Esophagus squamous epithelium (tissue), 5 donors: ENCODE measurements at places on chromosomes 3 and 15. TPM values are rescaled to one million over a fixed set of nuclear protein-coding genes. Genes with fewer than 3 reads are reported as not detected.

- DNase-seq = no peak
These were observed 11.2 kb upstream of the MST1R start for GRCh38 chr3:49914906-49915305.

DNA sequence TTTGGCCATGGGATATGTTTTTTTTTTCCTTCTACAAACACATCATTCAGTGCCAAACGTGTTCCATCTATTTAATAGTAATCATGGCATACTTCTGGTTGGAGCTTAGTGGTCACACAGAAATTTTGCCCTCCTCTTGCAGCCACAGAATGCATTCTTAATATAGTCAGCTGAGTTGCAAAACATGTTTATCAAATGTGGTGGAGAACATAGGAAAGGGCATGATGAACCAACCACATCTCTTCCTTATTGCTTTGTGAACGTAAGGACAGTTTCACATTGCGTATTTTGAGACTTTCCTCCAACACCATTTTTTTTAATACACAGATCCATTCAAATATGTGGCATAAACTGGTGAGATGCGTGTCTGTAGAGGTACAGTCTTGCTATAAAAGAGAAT is 106.8 kb downstream of the BBX start:
- no peak for DNase-seq

DNA sequence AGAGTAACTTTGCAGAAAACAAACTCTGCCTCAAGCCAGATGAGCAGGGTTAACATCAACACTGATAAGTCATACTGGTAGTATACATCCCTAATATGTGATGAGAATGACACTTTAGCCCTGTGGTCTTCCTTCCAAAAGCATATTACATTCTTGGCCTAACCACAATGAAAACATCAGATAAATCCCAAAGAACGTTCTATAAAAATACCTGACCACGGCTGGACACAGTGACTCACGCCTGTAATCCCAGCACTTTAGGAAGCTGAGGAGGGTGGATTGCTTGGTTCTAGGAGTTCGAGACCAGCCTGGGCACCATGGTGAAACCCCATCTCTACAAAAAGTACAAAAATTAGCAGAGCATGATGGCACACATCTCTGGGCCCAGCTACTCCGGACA is 4.7 kb downstream of the TMCC1 start:
- DNase-seq = no peak

DNA sequence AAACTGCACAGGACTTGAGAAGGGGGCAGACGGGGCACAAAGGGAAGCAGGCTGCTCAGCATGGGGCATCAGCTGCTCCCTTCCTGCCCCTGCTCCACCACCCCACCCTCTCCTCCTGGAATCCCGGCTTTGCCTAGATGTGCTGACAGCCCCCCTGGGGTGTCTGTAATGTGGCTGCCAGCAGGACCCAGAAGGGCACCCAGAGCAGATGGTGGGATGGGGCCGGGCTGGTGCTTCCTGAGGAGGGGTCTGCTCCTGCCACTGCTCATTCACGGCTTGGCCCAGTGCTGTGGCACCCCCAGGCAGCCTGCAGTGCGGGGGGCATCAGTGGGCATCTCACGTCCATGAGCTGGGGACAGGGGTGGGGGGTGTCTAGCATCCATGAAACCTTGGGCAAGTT is 10.2 kb downstream of the H1-8 start:
- no peak for DNase-seq

GRCh38 chr15:85576392-85576791 is 196.0 kb downstream of the AKAP13 start:
- no peak for DNase-seq

DNA sequence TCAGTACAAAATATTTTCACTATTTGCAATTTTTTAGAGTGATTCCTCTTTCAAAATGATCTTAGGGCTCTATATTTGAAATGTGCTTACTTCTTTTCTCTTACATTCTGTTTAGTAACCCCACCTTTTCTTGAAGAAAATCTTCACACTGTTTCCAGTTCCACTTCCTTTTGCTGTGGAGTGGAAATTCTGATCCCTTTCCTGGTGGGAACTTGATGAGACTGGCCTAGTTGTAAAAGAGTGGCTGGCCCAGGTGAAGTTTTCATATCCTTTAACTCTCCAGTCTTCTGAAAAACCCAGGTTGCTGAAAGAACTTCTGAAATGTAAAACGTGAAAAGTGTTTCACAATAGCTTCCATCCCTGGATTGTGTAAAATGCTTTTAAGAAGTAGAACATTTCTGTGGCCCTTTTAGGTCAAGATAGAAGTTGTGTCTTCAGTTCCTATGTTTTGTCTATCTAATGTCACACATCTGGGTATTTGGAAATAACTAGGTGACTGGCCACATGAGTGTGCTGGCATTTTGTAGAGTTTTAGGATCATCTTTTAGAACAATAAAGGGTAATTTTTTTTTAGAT is 84.8 kb upstream of the LRIG1 start:
- no peak for DNase-seq

DNA sequence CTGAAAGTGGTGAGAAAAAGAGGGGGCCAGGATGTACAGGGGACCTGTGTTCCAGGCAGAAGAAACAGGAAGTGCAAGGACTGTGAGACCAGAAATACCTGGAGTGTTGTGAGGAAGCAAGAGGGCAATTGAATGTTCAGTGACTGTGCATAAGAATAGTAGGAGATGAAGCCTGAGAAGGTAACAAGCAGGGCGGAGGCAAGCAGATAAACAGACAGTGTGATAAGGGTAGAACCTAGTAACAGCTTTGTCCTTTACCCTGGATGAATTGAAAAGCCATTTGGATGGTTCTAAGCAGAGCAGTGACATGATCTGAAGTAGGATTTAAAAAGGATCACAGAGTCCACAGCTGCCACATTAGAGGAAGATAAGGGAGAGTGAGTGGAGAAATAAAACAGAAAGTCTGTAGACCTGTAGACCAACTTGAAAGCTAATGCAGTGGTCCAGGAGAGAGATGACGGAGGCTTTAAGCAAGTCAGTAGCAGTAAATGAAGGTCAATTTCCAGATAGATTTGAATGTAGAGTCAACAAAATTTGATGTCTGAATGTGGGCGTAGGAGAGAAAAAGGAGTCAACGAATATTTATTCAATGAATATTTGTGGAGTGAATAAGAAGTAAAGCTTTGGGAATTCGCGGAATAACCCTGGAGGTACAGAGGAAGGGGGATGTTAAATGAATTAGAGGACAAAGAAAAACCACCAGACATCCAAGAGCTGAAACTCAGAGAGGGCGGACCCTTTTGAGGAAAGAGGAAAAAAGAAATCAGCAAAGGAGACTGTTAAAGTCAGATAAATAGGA is 4.2 kb upstream of the PLOD2 start:
- DNase-seq = no peak

DNA sequence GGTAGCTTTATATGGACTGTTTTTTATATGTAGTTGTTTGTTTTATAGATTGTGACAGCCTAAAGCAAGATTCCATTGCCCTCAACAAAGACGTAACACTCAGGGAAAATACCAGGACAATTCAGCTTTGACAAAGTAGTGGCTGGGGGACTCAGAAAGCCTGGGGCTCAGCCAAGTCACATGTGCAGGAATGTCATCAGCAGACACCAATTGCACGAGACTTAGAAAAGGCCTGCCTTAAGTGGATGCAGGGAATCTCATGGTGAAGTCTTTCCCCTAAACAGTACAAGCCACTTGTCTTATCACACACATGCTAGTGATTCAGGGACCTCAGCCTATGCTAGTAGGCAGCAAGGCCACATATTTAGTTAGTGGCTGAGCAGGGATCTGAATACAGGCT is 381.8 kb upstream of the THBS1 start:
- DNase-seq = no peak

- no peak for DNase-seq
These were observed 20.8 kb downstream of the PIK3CA start for GRCh38 chr3:179168918-179169317.

GRCh38 chr3:195246581-195246995 is 24.4 kb downstream of the XXYLT1 start:
- DNase-seq = no peak

- DNase-seq = no peak
These were observed 137.4 kb upstream of the UBP1 start for GRCh38 chr3:33577588-33577987.

- DNase-seq = no peak
These were observed 123.5 kb upstream of the CRBN start for GRCh38 chr3:3302964-3303363.

Gene ADAMTS17
- 11.4 TPM for total RNA-seq

Gene FOXB1
- not detected for total RNA-seq

Gene RASL12
- total RNA-seq = 14.5 TPM

Gene RTP1
- total RNA-seq = not detected

Gene ADGRG7
- not detected for total RNA-seq

Gene ZNF860
- total RNA-seq = 3.6 TPM

Gene C3orf85
- total RNA-seq = not detected

Gene CCDC50
- 12.7 TPM for total RNA-seq

Gene KIF15
- total RNA-seq = 9.1 TPM
